ENCODE measurements at places on chromosomes 6 and 20. TPM values are rescaled to one million over a fixed set of nuclear protein-coding genes. Genes with fewer than 3 reads are reported as not detected.
A peak's percentile ranks its signal among the peaks of the same experiment; 100 is the strongest.

DNA sequence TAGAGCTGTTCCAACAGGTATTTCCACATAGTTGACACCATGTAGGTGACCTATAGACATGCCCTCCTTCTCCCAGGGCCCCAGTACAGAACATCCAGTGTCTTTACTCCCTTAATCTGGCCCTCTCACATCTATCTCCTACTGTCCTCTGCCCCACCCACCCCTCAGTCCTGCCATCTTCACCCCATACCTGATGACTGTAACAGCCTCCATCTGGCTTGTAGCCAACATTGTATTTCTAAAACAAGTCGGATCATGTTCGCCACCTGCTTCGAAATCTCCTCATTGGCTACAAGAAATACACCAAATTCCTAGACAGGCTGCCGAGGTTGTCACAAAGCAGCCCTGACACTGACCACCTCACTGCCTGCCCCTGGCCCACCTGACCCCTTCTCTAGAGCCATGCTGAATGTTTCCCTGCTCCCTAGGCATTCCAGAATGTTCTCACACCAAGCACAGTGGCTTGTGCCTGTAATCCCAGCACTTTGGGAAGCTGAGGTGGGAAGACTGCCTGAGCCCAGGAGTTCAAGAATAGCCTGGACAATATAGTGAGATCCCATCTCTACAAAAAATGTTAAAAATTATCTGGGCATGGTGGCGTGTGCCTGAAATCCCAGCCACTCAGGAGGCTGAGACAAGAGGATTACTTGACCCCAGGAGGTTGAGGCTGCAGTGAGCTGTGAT lies 6.0 kb downstream of the ZC3H12D start:
- H3K4me1 ChIP-seq = no peaks in the 10 kb centered on the region
- no peak overlapping the region for H3K27ac ChIP-seq
- H3K36me3 ChIP-seq = no peaks in the 10 kb centered on the region
- no peak for DNase-seq
- no peaks in the 10 kb centered on the region for H3K27me3 ChIP-seq
- H3K4me3 ChIP-seq = no peak overlapping the region

DNA sequence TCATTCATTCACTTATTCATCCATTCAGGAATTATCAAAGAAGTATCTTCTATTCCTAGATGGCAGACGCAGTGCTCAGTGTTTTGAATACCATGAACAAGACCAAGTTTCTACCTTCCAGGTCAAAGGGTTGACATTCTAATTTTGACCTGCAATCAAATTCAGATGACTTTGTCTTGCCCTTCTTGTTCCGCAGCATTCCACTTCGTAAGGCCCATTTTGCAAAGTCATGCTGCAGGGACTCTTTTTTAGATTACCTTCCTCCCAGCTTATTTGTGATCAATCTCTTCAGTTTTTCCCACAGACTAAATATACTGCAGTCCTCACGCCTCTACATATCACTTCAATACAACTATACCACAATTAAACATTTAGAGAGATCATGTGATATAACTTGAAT lies 7.1 kb upstream of the TAAR1 start:
- H3K4me1 ChIP-seq = no peaks in the 10 kb centered on the region
- no peak for DNase-seq
- H3K36me3 ChIP-seq = no peaks in the 10 kb centered on the region
- no peaks in the 10 kb centered on the region for H3K27me3 ChIP-seq
- no peak overlapping the region for H3K4me3 ChIP-seq

DNA sequence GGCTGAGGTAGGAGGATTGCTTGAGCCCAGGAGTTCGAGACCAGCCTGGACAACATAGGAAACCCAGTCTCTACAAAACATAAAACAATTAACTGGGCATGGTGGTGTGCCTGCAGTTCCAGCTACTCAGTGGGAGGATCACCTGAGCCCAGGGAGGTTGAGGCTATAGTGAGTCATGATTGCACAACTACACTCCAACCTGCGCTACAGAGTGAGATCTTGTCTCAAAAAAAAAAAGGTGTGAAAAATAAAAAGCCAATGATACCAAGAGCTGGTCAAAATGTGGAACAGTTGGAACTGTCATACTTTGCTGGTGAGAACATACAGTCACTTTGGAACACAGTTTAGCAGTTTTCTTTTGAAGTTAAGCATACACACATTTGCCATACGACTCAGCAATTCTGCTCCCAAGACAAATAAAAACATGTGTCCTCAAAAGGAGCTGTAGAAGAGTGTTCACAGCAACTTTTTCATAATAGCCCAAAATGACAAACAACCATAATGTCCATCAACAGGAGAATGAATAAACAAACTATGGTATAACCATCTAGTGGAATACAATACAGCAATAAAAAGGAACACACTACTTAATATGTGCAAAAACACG lies 21.6 kb upstream of the FKBP5 start:
- H3K27me3 ChIP-seq = no peaks in the 10 kb centered on the region
- H3K27ac ChIP-seq = no peak overlapping the region
- H3K4me1 ChIP-seq = no peaks in the 10 kb centered on the region
- no peak for DNase-seq

- H3K27me3 ChIP-seq = no peaks in the 10 kb centered on the region
- no peak for DNase-seq
- no peak overlapping the region for H3K27ac ChIP-seq
Measured at GRCh38 chr6:166489301-166490155, 97.0 kb downstream of the RAMACL start.

DNA sequence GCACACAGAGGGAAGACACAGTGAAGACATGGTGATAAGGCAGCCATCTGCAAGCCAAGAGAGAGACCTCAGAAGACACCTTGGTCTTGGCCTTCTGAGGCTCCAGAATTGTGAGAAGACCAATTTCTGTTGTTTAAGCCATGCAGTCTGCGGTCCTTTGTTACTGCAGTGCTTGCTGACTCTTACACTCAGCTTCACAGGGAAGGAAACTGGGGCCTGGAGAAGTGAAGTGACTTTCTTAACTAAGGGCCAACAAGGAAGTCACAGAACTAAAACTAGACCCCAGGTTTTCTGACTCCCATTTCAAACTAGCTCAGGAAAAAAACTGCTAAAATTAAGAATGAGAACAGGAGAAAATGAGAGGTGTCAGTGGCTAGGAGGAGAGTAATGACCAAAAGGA lies 74.3 kb downstream of the TNFRSF21 start:
- H3K27me3 ChIP-seq = no peaks in the 10 kb centered on the region
- H3K36me3 ChIP-seq = no peaks in the 10 kb centered on the region
- H3K4me1 ChIP-seq = no peaks in the 10 kb centered on the region
- no peak overlapping the region for H3K27ac ChIP-seq
- DNase-seq = no peak
- H3K4me3 ChIP-seq = no peak overlapping the region

DNA sequence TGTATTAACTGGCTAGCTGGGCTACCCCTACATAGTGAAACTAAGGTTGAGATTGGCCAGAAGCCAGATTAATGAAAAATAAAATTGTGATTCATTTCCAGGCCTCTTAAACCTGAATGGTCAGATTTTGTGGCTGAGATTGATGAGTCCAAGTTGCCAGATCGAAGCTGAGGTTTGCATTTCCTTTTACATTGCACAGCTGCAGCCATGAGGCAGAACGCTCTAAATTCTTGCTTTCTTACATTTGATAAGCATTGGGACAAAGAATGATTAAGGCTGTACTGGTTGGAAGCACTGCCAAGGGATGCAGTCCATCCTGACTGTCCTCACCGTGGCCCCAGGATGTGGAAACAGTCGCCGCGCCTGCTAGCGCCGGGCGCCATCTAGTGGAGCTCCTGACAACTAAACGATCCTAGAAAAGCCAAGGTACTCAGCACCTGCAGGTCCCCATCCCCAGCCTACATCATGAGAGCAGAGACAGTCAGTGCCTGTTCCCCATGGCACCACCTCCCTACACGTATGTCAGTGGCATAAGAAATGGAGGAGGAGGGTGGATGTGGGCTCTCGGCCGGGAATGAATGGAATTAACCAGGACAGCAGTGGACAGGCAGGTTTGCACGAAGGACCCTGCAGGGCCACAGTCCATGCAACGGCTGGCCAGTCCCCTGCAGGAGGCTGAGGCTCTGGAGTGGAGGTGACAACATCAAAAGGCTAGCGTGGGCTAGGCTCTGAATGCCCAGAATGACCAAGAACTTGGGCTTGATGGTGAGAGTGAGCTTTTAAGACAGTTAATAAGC lies 19.0 kb downstream of the PXDC1 start:
- H3K27ac ChIP-seq = no peak overlapping the region
- no peaks in the 10 kb centered on the region for H3K4me1 ChIP-seq
- peak; percentile 86 for DNase-seq
- no peaks in the 10 kb centered on the region for H3K36me3 ChIP-seq

DNA sequence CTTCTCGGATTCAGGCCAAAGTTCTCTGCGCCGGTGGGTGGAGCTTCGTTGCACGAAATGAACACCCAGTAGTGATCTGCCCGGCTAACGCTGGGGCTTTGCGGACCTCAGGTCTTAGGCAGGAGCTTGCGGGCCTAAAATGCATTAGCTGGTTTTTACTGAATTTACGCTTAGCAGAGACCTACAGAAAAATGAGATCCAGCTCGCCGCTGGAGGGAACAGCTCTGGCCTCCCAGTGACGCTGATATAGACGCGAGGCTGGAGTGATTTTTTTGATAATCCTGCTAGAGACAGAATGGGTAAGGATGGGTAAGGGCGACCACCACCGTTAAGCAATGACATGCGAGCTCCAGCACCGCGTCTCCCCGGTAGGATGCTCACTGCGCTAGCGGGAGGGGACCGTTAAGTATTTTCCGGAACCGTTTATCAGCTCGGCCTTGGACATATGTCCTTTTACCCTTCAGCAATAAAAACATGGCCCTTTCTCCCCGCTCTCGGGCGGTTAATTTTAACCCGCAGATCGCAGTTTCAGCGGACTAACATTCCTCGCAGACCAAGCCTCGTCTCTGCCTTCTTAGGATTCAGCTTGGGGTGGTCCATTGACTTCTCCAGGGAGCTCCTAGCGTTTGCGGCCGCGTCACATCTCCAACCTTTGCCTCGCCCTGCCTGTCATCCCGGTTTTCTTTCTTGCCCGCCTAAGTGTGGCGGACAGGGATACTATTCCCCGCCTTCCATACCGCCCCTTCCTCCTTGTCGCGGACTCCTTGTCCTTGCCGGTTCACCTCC lies 109.3 kb downstream of the GPX5 start:
- no peaks in the 10 kb centered on the region for H3K36me3 ChIP-seq
- H3K4me3 ChIP-seq = peak overlapping the region; percentile 13
- no peaks in the 10 kb centered on the region for H3K4me1 ChIP-seq
- no peak for DNase-seq
- H3K27ac ChIP-seq = no peak overlapping the region

DNA sequence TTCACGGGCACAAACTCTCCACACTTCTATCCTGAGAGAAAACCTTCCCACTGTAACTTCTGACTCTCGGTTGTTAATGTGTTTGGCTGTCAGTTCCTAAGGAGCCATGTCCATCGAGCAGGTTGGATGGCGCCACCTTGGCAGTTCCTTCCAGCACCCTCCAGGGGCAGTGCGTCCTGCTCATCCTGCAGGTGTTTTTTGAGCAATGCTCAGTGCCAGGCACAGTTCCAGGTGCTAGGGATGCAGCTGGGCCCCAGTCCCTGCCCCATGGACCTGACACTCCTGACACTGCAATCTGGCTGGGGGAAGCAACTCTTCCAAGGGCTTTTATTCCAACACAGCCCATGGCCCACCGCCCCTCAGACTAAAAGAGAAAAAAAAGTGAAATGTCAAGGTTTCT lies 376.4 kb downstream of the PREX1 start:
- DNase-seq = no peak
- no peak overlapping the region for H3K27ac ChIP-seq
- no peak overlapping the region for H3K4me3 ChIP-seq

DNA sequence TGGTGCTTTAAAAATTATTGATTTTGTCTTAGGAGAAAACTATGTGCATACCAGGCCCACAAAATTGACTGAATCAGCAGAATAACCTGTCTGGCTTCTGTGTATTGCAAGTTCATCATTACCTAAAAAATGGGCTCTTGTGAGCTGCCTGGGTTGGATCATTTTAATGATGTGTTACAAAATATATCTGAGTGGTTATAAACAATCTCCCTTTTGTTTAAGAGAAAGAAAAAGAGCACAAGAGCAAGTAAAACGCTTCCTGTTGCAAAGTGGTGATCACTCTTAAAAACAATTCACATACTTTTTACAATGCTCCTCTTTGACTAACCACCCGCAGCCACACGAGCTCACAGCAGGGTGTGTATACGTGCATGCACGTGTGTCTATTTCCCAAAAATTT lies 335.1 kb downstream of the HDGFL1 start:
- no peak overlapping the region for H3K27ac ChIP-seq
- no peak overlapping the region for H3K4me3 ChIP-seq
- H3K4me1 ChIP-seq = no peaks in the 10 kb centered on the region
- DNase-seq = no peak
- H3K36me3 ChIP-seq = no peaks in the 10 kb centered on the region
- no peaks in the 10 kb centered on the region for H3K27me3 ChIP-seq

DNA sequence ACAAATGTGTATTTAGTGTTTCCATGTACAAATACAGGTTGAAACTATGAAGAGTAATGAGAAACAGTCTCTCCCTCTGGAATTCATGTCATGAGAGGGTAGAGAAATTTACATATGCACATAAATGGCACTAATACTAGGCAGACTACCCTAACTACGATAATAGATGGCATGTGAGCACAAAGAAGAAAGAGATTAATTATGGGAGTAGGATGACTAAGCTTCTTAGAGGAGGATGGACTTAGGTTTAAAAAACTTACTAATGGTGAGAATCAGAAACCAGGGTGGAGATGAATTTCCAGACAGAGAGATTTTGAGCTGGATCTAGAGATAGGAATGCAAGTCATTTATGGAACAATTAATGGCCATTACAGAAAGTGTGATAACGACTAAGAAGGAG lies 225.3 kb upstream of the HTR1E start:
- H3K27ac ChIP-seq = no peak overlapping the region
- H3K27me3 ChIP-seq = no peaks in the 10 kb centered on the region
- no peaks in the 10 kb centered on the region for H3K4me1 ChIP-seq
- DNase-seq = no peak
- H3K4me3 ChIP-seq = no peak overlapping the region

DNA sequence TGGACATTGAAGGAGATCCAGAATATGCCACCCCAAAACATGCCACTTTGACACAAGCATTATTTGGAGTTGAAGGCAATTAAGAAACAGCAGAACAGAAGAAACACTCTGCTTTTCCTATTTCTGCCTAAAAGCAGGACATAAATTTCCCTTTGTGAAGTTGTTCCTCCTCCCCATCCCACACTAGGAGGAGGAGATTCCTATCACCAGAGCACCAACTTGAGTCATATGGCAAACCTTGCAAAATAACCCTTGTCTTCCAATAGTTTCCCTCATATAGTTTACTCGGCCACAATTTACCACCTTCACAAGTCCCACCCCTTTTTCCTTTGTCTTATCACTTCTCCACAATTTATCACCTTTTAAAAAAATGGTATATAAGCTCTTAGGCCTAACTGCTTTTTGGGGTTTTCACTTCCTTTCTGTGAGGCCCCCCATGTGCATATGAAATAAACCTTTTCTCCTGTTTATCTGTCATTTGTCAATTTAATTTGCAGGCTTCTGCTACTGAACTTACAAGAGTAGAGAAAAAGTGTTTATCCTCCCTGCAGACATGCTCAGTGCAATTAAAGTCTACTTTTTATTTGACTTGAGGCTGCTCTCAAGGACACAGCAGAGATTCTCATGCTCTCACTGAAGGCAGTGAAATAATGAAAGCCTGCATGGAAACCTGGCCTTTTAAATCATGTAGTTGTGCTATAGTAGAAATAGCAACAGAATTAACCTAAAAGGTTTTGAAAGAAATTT lies 2.8 kb upstream of the RAB23 start:
- H3K4me1 ChIP-seq = no peaks in the 10 kb centered on the region
- H3K4me3 ChIP-seq = no peak overlapping the region
- H3K27me3 ChIP-seq = no peaks in the 10 kb centered on the region
- DNase-seq = no peak
- H3K36me3 ChIP-seq = no peaks in the 10 kb centered on the region

Gene LIN28B
- not detected for total RNA-seq

Gene GTF2H4
- total RNA-seq = 25.0 TPM

Gene THBS2
- 73.9 TPM for total RNA-seq

Gene EPM2A
- 23.9 TPM for total RNA-seq

All from ovary (tissue), 10 donors.